ENCODE measurements at places on chromosomes 5 and 9. TPM values are rescaled to one million over a fixed set of nuclear protein-coding genes. Genes with fewer than 3 reads are reported as not detected.
A peak's percentile ranks its signal among the peaks of the same experiment; 100 is the strongest.

DNA sequence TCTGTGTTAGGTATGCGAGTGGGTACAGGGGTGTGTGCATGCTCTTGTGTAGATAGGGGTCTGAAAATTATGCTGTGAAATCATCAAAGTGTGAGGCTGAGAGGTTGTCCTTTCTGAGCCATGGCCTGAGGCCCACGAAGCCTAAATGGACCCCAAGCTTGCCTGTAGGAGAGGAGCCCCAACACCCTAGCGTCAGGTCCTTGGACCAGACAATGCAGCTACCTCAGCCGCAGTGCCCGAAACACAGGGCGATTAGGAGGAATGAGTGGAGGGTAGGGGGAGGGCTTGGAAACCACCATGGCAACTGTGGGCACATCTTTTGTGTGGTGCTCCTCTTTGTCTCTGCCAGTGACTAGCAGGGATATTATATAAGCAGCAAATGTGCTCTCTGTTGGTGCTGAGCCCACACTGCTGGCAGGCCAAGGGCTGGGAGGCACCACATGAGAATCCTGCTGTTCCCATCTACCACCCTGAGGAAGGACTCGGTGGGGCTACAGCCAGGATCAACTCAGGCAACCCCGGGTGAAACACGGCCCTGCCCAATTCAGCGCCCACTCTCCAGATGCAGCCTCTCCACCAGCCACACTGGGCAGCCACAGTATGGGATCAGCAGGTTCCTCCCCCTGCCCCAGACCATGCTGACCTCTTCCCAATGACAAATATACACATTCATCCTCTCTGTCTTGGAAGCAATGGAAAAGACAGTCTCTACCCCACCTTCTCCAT, 84.6 kb upstream of the FSTL4 start:
- no peaks in the 10 kb centered on the region for H3K27me3 ChIP-seq
- H3K36me3 ChIP-seq: no peaks in the 10 kb centered on the region
- H3K4me1 ChIP-seq: no peaks in the 10 kb centered on the region
- no peak overlapping the region for H3K27ac ChIP-seq

DNA sequence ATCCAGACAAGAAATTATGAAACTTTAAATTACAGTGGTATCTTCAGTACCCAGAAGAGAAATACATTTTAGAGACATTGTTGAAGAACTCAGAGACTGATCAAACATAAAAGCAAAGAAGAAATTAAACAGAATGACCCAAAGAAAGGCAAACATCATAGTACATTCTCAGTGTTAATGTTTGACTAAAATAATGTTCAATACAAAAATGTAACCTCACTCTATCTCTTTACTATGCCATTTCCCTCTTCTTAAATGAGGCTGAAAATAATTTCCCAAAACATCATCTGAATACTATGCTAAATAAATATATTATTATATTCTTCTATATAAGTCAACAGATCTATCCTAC, 22.8 kb downstream of the TMEM161B start:
- no peak overlapping the region for H3K4me3 ChIP-seq
- no peak for DNase-seq
- no peaks in the 10 kb centered on the region for H3K4me1 ChIP-seq
- no peak overlapping the region for H3K27ac ChIP-seq
- no peaks in the 10 kb centered on the region for H3K36me3 ChIP-seq

GRCh38 chr5:111782216-111782615, 25.2 kb upstream of the NREP start:
- no peaks in the 10 kb centered on the region for H3K36me3 ChIP-seq
- no peak overlapping the region for H3K4me3 ChIP-seq
- H3K27me3 ChIP-seq: no peaks in the 10 kb centered on the region
- DNase-seq: peak; percentile 32
- H3K27ac ChIP-seq: no peak overlapping the region

- H3K27ac ChIP-seq: no peak overlapping the region
- H3K27me3 ChIP-seq: no peaks in the 10 kb centered on the region
- no peak overlapping the region for H3K4me3 ChIP-seq
- 0 out of 2 replicates have a peak, but pooled peaks cover 8% of the 10 kb centered on the region for H3K36me3 ChIP-seq
- no peaks in the 10 kb centered on the region for H3K4me1 ChIP-seq
Measured at GRCh38 chr9:105390871-105391270, 57.0 kb upstream of the FSD1L start.

DNA sequence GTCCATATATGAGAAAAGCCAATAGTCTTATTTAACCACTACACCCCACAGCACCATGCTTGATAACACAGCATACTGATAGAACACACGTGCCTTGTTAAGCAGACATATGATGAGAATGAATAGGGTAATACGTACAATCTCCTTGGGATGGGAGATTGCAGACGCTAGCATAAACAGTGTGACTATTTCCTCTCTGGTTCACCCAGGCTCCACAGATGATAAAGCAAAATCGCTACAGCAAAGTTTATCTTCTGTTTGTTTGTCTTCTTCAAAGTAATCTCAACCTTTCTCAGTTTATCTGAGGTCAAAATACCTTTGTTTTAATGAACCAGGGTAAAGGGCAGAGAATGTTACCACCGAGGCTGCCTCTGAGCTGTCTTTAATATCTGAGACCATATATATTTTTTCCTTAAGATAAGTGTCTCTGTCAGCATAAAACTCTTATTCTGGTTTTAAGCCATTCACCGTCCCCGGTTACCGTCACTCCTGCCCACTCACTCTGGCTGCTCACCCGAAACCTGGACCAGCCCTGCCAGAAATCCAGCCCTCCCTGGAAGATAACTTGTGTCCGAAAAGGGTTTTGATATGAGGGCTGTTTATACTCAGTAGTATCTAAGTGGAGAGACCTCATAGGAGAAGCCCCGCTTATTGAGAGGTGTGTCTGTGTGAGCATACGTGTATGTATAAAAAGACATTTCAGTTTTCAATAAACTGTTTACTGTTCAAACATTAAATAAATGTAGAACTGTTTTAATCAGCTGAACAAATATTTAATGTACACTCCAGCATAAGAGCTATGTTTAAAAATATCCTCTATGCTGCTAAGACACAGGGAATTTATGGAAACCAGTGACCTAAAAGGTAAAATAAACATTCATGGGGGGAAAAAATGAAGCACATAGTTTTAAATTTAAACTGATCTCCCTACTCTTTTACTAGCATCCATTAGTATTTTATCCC, 465.4 kb downstream of the RASEF start:
- H3K4me3 ChIP-seq: no peak overlapping the region
- H3K27ac ChIP-seq: no peak overlapping the region
- no peak for DNase-seq
- peaks cover 41% of the 10 kb centered on the region for H3K27me3 ChIP-seq
- H3K36me3 ChIP-seq: no peaks in the 10 kb centered on the region
- H3K4me1 ChIP-seq: no peaks in the 10 kb centered on the region

DNA sequence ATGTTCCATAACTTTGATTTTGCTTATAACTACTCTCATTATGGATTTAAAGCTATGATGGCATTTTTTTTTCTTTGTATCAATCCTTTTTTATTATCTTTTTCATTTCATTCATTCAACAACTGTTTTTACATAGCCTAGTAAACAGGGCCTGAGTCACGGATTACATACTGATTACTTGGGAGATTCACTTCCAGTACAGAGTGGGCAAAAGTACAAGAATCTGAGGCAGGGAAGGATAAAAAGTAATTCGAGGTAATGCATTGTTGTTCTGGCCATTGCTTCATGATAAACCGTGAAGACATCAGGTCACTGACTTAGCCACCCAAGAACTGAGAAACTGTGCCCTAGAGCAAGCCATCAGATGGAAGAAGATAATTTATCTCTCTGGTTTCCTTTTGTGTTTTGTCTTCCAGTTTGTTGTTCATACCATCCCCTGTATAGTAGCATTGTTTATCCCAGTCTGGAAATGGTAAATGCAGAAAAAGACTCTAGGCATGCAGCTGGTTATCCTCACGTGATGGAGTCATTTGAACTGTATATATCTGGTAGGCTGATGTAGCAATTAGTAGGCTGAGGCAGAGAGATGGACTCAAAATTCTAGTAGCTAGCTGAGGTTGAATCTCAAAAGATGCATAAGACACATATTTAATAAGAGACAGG, 145.6 kb downstream of the CNTLN start:
- no peaks in the 10 kb centered on the region for H3K27me3 ChIP-seq
- H3K27ac ChIP-seq: peak overlapping the region; percentile 37
- H3K4me3 ChIP-seq: no peak overlapping the region
- peak; percentile 70 for DNase-seq
- no peaks in the 10 kb centered on the region for H3K36me3 ChIP-seq

DNA sequence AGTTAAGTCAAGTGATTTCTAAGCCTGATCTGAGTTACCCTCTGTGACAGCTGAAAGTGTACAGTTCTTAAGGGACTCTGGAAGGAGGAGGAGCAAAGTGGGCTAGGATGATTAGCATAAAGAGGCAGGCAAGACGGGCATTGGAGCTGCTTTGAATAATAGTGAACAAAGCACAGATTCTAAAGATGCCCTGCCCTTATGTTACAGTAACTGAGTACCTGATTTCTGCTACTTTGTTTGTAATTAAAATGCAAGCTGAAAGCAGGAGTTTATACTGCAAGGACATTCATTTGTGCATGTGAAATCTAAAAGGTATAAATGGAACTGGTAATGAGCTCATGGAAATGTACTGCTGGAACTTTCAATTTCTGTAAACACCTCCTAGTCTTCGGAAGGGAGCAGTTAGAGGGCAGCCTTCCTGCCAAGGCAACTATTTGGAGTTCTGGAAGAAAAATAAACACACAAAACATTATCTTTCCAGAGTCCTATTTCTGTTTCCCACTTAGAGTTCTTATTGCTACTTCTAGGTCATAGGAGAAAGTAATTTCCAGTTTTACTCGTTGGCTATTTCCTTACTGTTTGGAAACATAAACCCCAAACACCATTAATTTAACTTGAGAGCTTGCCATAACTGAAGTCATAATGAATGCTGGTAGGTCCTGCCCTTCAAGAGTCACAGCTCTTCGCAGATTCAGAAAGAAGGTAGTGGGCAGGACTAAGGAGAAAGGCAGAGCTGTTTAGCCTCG, at the start of gene RANBP3L:
RANBP3L (minus strand) TSS at position 45 of the 746 bp plus-strand sequence. CDS start 486 bp downstream, outside the sequence.
- H3K27ac ChIP-seq: peak within 1 kb of the TSS; percentile 20
- peak; percentile 44 for DNase-seq
- no peaks in the 10 kb centered on the region for H3K27me3 ChIP-seq
- no peaks in the 10 kb centered on the region for H3K36me3 ChIP-seq
- peak within 1 kb of the TSS; percentile 42 for H3K4me3 ChIP-seq

The SLC24A2 gene
- not detected for total RNA-seq

- H3K4me3 ChIP-seq: no peak overlapping the region
- peaks cover 5% of the 10 kb centered on the region for H3K27me3 ChIP-seq
- H3K27ac ChIP-seq: no peak overlapping the region
- no peaks in the 10 kb centered on the region for H3K36me3 ChIP-seq
Measured at GRCh38 chr5:95317687-95318086, 32.8 kb upstream of the MCTP1 start.

- peaks cover 26% of the 10 kb centered on the region for H3K4me1 ChIP-seq
- H3K36me3 ChIP-seq: no peaks in the 10 kb centered on the region
- H3K27ac ChIP-seq: peak overlapping the region; percentile 48
- peak; percentile 70 for DNase-seq
- no peaks in the 10 kb centered on the region for H3K27me3 ChIP-seq
- H3K4me3 ChIP-seq: peak overlapping the region; percentile 26
Measured at GRCh38 chr5:15757103-15757502, 257.1 kb downstream of the FBXL7 start.

- H3K27me3 ChIP-seq: no peaks in the 10 kb centered on the region
- DNase-seq: no peak
- peaks cover 16% of the 10 kb centered on the region for H3K4me1 ChIP-seq
- H3K27ac ChIP-seq: no peak overlapping the region
- H3K36me3 ChIP-seq: peaks cover 9% of the 10 kb centered on the region
Measured at GRCh38 chr9:126842220-126842842, 18.1 kb upstream of the ZBTB34 start.

- no peaks in the 10 kb centered on the region for H3K4me1 ChIP-seq
- no peaks in the 10 kb centered on the region for H3K36me3 ChIP-seq
- no peak for DNase-seq
- no peak overlapping the region for H3K27ac ChIP-seq
- H3K27me3 ChIP-seq: no peaks in the 10 kb centered on the region
- no peak overlapping the region for H3K4me3 ChIP-seq
Measured at GRCh38 chr9:80720579-80720978, 968.8 kb downstream of the TLE1 start.

- no peak overlapping the region for H3K27ac ChIP-seq
- no peak for DNase-seq
- H3K27me3 ChIP-seq: no peaks in the 10 kb centered on the region
- H3K36me3 ChIP-seq: peaks cover 21% of the 10 kb centered on the region
- H3K4me3 ChIP-seq: no peak overlapping the region
- peaks cover 21% of the 10 kb centered on the region for H3K4me1 ChIP-seq
Measured at GRCh38 chr5:113017881-113018635, 41.5 kb downstream of the DCP2 start.

DNA sequence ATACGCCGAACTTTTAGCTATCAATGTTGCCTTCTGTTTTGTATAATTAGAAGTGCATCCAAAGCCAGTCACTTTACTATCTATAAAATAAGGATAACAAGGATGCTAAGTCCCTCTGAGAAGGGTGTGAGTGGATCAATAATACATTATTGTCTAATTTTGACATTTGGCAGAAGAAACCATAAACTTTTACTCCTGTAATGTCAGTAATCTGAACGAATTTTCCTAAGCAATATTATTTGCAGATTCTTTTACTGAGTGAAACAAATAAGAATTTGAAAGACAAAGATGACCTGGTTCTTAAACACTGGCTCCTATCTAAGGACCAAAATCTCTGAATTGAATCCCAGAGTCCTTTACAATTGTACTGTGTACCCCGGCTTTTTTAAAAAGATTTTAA, 126.6 kb upstream of the TMEM161B start:
- H3K27me3 ChIP-seq: no peaks in the 10 kb centered on the region
- H3K4me1 ChIP-seq: no peaks in the 10 kb centered on the region
- H3K36me3 ChIP-seq: no peaks in the 10 kb centered on the region
- H3K27ac ChIP-seq: no peak overlapping the region

DNA sequence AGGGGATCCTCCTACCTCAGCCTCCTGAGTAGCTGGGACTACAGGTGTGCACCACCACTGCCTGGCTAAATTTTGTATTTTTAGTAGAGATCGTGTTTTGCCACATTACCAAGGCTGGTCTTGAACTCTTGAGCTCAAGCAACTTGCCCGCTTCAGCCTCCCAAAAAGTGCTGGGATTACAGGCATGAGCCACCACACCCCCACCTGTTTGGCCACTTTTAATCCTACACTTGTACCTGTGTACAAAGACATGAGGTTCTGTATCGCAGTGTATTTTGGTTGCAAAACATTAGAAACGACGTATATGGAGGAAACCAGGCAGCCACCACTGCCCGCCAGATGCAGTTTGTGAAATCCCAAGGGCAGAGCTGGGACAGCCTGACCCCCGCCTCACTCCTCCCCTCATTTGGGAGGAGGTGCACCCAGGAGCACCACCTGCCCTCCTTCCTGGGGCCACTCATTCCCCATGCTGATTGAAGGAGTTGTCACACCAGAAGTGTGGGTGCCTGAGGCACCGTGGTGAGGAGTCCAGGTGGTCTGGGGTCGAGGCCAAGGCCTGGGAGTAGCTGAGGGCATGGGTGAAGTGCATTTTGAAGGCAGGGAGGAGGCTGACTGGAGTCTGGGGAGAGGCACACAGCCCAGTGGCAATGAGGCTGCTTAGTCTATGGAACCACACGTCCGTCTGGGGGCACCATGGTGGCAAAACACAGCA, 39.3 kb upstream of the OLFM1 start:
- no peak for DNase-seq
- no peaks in the 10 kb centered on the region for H3K27me3 ChIP-seq
- H3K4me1 ChIP-seq: no peaks in the 10 kb centered on the region

GRCh38 chr9:135876936-135877335, 30.4 kb downstream of the CAMSAP1 start:
- no peaks in the 10 kb centered on the region for H3K4me1 ChIP-seq
- no peak for DNase-seq
- no peak overlapping the region for H3K27ac ChIP-seq
- no peaks in the 10 kb centered on the region for H3K27me3 ChIP-seq
- no peak overlapping the region for H3K4me3 ChIP-seq

GRCh38 chr5:3542158-3542557, 53.5 kb upstream of the IRX1 start:
- no peaks in the 10 kb centered on the region for H3K27me3 ChIP-seq
- H3K4me1 ChIP-seq: no peaks in the 10 kb centered on the region
- DNase-seq: no peak
- no peaks in the 10 kb centered on the region for H3K36me3 ChIP-seq

All from GM23248 (cell line).